Lung (tissue), 17 donors: ENCODE measurements at places on chromosomes 11 and 22. TPM values are rescaled to one million over a fixed set of nuclear protein-coding genes. Genes with fewer than 3 reads are reported as not detected.

The TRIM51 gene
- not detected for total RNA-seq

The LRRC55 gene
- total RNA-seq = 0.09 TPM

The FOSL1 gene
- 0.43 TPM for total RNA-seq

The SYT7 gene
- total RNA-seq = 4.8 TPM

The TRIM22 gene
- 107 TPM for total RNA-seq

The ANKRD42 gene
- 17.0 TPM for total RNA-seq

GRCh38 chr11:93653571-93653970 lies 7.9 kb upstream of the CEP295 start:
- no peak for DNase-seq
- no peaks in the 10 kb centered on the region for H3K4me1 ChIP-seq
- no peaks in the 10 kb centered on the region for H3K36me3 ChIP-seq
- H3K27me3 ChIP-seq = no peaks in the 10 kb centered on the region
- H3K4me3 ChIP-seq = no peak overlapping the region

DNA sequence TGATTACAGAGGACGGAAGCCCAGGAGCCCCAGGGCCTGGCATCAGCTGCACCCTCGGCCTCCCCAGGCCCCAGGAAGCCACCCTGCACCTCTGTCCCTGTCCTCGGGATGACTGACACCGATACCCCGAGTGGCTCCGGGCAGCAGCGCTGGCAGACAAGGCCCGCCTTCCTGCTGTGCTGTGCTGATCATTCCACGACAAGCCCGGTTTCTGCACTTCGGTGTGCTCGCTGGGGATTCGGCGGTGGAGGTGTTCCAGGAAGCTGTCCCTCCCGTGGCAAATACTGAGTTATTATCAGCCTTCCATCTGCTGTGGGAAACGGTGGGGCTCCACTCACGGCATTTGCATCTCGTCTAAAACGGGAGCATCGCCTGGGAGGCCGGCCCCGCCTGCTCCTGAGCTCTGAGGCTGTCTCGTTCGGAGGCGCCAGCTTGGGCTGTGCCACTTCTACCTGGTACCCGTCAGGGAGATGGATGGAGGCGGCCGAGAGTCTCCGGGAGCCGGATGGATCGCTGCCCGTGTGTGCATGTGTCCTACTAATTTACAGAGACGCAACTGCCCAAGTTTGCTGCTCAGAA lies 506.1 kb downstream of the BRD1 start:
- H3K4me3 ChIP-seq = no peak overlapping the region
- no peaks in the 10 kb centered on the region for H3K4me1 ChIP-seq
- H3K36me3 ChIP-seq = no peaks in the 10 kb centered on the region
- peaks cover 16% of the 10 kb centered on the region for H3K27me3 ChIP-seq

DNA sequence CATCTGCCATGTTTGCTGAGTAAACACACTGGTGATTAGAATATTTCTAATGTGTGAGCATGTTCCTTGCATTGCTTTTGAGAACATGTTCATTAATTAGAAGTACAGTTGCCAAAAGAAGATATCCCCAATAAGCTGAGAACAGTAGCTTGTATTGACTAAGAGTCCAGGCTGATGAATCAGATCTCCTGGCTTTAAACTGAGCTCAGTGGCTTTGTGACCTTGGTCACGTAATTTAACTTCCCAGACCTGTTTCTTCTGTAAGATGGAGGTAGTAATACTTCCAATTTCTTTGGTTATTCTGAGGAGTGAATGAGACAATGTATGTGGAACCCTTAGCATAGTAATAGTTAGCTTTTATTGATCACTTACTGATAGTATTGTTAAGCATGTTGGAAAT lies 61.9 kb downstream of the CYB5R2 start:
- peaks cover 10% of the 10 kb centered on the region for H3K36me3 ChIP-seq
- H3K4me3 ChIP-seq = no peak overlapping the region
- no peaks in the 10 kb centered on the region for H3K27me3 ChIP-seq
- H3K27ac ChIP-seq = no peak overlapping the region

DNA sequence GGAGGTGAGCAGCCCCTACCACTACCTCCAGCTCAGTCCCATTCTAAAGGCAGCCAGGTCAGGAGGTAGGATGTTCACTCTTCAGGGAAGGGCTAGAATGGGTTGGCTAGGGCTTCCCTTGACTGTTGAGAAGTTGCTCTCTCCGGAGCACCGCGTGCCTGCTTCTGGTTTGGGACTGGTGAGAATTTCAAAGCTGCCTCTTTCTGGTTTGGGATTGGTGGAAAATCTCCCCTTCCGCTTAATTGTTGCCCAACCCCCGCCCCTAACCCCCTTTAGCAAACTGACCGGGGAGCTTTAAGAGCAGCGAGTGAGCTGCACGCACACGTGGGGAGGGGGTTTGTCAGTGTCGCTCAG lies 686 bp downstream of the USP2 start:
- DNase-seq = peak; percentile 54
- peaks cover 10% of the 10 kb centered on the region for H3K27me3 ChIP-seq
- H3K27ac ChIP-seq = no peak overlapping the region
- no peak overlapping the region for H3K4me3 ChIP-seq
- H3K36me3 ChIP-seq = no peaks in the 10 kb centered on the region
- H3K4me1 ChIP-seq = peaks cover 22% of the 10 kb centered on the region

- DNase-seq = no peak
- peaks cover 4% of the 10 kb centered on the region for H3K36me3 ChIP-seq
- H3K27ac ChIP-seq = no peak overlapping the region
- peaks cover 18% of the 10 kb centered on the region for H3K4me1 ChIP-seq
- H3K4me3 ChIP-seq = no peak overlapping the region
- no peaks in the 10 kb centered on the region for H3K27me3 ChIP-seq
Measured at GRCh38 chr11:83161610-83162199, 4.8 kb downstream of the PCF11 start.

DNA sequence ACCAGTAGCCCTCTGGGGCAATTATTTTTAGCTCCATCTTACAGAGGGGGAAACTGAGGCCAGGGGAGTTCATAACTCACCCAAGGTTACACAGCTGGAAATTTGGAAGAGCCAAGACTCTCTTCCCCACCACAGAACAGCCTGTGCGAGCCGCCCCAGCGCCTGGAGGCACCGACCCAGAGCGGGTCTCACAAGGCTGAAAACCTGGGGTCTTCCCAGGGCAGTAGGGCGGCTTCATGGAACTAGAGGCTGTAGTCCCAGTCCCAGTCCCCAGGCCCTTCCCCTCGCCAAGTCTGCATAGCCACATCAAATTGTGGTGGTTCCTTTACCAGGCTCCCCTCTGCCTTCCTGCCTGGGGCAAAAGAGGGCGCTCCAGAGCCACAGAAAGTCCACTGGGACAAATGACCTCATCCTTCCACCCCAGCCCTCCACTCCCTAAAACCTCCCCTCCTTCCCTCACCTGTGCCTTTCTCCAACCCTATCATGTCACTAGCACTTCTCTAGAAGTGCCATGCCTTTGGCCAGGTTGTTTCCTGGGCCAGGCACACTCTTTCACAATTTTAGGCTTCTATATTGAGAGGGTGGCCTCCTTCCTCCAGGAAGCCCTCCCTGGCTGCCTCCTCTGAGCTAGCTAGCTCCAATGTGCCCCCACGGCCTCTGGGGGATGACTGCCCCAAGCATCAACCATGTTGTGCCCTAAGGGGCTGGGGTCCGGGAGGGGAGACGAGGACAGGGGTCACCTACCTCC lies 15.2 kb upstream of the CDC42EP1 start:
- H3K36me3 ChIP-seq = no peaks in the 10 kb centered on the region
- peak overlapping the region; percentile 93 for H3K27ac ChIP-seq
- peaks cover 16% of the 10 kb centered on the region for H3K4me1 ChIP-seq
- no peaks in the 10 kb centered on the region for H3K27me3 ChIP-seq

- H3K27me3 ChIP-seq = no peaks in the 10 kb centered on the region
- no peaks in the 10 kb centered on the region for H3K36me3 ChIP-seq
- H3K4me1 ChIP-seq = no peaks in the 10 kb centered on the region
- DNase-seq = no peak
- no peak overlapping the region for H3K27ac ChIP-seq
Measured at GRCh38 chr11:134676516-134677287, 264.7 kb upstream of the B3GAT1 start.

GRCh38 chr22:31248138-31248745 lies 36.1 kb downstream of the LIMK2 start:
- peak; percentile 88 for DNase-seq
- H3K4me1 ChIP-seq = peaks cover 11% of the 10 kb centered on the region
- H3K36me3 ChIP-seq = no peaks in the 10 kb centered on the region
- peak overlapping the region; percentile 35 for H3K4me3 ChIP-seq

DNA sequence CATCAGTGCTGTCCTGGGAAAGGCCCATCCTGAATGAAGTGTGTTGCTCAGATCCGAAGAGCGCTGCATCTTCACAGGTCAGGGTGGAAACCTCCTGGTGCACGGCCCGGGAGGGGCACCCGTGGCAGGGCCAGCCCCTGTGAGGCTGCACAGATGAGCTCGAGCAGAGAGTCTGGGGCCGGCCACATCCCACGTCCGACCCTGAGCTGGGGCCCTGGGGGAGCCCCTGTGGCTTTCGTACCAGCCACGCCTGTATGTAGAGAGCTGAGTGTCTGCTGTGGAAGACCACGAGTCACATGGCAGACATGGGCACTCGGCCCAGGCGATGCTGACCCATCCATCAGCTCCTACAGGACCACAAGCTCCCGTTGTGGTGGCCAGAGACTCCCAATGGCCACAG lies 24.9 kb upstream of the SEPTIN5 start:
- no peak for DNase-seq
- no peaks in the 10 kb centered on the region for H3K27me3 ChIP-seq
- no peaks in the 10 kb centered on the region for H3K36me3 ChIP-seq

DNA sequence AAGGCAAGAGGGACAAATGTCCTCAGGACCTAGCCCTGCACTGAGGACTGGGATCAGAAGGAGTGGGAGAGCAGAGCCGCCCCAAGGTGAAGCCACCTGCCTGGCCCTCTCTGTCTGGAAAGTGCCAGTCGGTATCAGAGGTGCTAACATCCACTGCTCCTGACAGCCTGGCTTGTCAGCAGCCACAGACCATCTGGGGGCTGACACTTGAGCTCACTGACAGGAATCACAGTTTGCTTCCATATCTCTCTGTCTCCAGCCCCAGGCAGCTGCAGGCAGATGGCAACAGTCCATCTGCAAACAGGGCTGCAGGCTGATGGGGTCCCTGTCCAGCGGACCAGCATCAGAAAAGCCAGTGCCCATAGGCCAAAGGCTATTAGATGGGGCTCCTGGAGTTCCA lies 5.5 kb downstream of the OPCML start:
- no peaks in the 10 kb centered on the region for H3K36me3 ChIP-seq
- H3K27me3 ChIP-seq = peaks cover 28% of the 10 kb centered on the region
- no peak for DNase-seq
- H3K4me1 ChIP-seq = no peaks in the 10 kb centered on the region
- H3K27ac ChIP-seq = no peak overlapping the region

- peaks cover 2% of the 10 kb centered on the region for H3K36me3 ChIP-seq
- no peak overlapping the region for H3K27ac ChIP-seq
- no peaks in the 10 kb centered on the region for H3K27me3 ChIP-seq
- H3K4me3 ChIP-seq = no peak overlapping the region
- DNase-seq = no peak
- H3K4me1 ChIP-seq = no peaks in the 10 kb centered on the region
Measured at GRCh38 chr11:113274713-113275582, 39.4 kb upstream of the TTC12 start.
